ENCODE measurements at places on chromosomes 16 and 17.

DNA sequence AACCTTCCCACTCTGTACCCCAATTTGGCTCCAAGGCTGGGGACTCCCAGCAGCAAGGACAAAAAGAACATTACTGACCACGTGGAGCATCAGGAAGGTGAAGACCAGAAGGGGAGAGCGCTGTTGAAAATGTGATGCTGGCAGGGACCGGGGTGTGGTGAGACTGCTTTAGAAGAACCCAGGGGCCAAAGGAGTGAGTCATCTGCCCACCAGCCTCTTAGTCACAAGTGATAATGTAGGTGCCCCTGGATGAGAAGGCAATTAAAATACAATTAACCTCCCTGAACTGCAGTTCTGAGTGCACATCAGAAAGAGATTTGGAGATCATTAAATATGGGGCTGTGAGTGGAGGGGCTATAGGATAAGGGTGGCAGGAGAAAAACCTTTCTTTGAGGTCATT, 366.6 kb upstream of the CCL2 start:
- DNase-seq: no peak

DNA sequence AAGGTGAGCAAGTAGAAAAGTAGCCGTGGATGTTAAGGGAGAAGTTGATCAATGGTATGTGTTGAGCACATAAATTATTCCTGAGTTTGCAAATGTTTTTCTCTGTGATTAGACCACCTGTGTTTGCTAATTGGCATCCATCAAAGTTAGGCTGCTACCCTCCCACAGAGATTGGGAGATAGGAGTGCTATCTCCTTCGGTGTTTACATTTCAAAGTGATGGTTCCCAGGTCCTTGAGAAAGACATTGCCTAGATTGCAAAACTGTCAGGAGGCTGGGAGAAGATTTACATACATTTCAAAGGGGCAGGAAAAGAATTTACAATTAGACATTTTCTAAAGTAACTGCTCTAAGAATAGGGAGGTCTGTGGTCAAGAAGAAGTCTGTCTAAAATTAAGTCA, 54.3 kb upstream of the CNTNAP4 start:
- DNase-seq: no peak

DNA sequence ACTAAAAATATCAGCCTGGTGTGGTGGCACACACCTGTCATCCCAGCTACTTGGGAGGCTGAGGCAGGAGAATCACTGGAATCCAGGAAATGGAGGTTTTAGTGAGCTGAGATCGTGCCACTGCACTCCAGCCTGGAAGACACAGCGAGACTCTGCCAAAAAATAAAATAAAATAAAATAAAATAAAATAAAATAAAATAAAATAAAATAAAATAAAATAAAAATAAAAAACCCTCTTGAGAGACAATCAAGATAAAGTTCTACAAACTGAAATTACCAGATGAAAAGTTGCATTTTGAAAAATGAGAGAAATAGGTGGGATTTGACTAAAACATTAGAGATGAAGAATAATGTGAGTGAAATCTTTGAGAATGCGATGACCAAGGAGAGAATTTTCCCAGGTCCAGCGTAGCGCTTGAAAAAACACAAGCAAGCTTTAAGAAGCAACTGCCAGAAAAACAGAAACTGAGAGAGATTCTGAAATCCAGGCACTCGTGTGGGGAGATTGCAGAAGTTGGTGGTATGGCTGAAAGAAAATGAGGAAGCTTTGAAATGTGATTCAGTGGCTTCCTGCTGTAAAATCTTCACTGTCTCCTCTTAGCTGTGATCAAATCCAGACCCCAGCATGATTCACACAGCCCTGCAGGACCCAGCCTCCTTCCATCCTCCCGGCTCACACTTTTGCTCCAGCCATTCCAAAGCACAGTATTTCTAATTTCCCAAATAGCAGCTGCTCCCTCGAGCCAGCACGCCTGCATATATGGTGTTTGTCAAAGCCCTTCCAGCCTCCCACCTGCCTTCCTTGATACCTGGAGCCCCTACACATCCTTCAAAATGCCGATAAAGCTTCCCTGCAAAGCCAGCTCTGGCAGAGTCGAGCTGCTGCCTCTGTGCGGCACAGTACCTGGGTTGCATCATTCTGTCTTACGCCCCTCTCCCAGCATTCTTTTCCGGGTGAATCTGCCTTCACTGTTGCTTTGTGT, 8.2 kb upstream of the CD300E start:
- no peak for DNase-seq

DNA sequence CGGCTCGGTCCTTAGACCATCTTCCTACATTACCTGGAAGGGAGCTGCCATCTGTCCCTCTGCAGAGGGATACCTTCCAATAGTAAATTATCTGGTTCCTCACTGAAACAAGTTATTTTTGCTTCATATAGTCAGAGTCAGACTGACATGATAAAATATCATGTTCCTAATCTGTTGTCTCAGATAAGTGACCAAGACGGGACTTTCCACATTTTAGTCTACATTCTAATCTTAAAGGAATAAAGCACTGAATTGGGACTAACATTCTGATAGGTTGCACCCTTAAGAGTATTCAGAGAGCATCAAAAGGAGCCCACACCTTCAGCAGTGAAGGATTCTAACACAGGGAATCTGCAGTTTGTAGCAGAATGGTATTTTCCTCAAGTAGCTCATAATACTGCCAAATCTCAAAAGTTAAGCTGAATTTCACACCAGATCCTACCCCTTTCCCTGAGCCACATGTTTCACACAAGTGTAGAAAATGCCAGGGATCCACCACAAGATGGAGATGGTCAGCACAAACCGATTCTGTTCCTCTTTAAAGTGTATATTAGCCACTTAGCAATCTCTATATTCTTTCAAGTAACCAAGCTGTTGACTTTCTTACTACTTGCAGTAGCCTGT, 13.4 kb downstream of the GINS2 start:
- DNase-seq: peak; percentile 7

DNA sequence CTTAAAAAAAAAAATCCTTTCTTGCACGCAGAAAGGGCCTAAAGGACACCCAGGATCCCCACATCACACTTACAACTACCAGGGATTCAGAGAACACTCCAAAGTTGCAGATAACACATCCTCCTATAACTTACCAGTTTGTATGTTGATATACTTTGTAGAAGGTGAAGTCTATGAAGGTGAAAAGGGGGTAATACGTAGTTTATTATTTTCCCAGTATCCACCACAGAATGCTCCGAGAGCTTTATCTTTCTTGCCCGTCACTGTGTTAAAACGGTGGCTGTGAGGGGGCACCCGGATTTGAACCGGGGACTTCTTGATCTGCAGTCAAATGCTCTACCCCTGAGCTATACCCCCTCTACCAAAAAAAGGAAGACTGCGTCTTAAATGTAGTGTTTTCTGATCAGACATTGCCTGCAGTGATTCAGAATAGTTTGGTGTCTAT, 7.9 kb upstream of the RPL23 start:
- DNase-seq: no peak

- DNase-seq: no peak
Observed at GRCh38 chr17:10261098-10261497, 62.7 kb upstream of the GAS7 start.

- peak; percentile 86 for DNase-seq
Observed at GRCh38 chr17:77700165-77700881, 258.2 kb upstream of the TNRC6C start.

GRCh38 chr17:55584055-55584685, 72.9 kb upstream of the SMIM36 start:
- DNase-seq: no peak
